ENCODE measurements at places on chromosomes 3 and 15.

DNA sequence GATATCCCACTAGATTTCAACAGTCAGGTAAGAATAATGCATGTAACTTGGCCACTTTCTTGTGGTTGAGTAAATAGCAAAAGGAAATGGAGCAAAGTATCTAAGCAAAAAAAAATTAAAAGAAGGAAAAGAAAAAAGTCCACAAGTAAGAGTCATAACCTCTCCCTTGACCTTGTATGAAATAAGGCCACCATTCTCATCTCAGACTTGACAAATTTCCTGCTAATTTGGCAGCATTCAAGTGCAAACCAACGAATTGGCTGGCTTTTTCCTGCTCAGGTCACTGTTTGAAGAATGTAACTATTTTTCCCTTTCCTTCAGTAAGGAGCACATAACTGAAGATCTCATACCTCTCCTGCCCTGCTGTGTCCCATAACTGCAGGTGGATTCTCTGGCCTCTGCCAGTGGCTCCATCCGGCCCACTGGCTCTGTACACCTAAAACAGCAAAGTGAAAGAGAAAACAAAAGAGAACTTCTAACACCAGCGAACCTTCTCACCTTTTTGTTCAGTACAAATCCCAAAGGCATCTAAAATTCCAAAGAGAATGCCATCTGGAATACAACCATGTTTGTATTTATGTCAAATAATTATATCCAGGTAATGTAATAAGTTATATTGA is 33.4 kb upstream of the RSL24D1 start:
- DNase-seq, result no peak

- DNase-seq, result no peak
Measured at GRCh38 chr3:195131176-195131575, 139.8 kb downstream of the XXYLT1 start.

DNA sequence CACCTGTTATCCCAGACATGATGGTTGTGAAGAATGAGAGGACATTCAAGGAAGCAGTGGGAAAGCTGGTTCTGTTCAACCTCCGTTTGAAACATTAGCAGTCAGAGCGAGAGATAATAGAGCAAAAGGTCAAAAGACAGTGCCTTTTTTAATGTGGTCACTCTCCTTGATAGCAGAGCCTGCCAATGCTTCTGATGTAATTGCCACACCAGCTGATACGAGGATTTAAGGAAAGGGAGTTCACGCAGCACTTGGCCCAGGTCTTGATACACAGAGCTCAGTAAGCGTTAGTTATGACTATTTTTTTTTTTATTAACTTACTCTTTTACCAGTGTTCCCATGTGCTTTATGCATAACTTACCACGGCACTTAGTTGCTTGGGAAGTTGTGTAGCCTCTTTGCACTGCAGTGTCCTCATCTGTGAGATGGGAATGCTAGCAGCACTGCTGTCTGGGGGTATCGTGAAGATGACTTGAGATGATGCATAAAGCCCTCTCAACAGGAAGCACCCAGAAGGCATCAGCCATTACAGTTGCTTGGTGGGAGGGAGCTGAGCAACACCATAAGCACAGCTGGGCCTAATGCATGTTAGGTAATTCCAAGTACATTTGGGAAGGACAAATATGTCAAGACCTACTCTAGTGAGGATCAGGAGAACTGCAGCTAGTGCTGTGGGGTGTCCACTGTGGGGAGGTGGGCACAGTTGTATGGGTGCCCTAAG is 123.3 kb upstream of the RASGRP1 start:
- no peak for DNase-seq

DNA sequence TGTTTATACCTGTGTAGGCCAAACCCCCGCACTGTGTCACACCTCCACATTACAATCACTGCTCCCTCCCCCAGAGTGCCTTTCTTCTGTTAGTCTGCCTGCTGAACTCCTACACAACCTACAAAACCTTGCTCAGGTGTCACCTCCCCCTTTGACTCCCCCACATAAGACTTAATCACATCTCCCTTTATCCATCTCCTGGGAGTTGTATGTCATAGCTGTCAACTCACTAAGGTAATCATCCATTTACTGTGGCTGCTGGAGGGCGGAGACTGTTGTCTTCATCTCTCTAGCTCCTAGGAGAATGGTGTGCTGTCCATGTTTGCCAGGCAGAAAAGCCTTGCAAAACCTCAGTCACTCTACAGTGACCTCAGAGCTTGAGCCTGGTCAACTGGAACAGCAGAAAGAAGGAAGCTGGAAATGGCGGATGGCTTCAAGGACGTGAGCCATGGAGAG is 43.8 kb downstream of the ZNF710 start:
- no peak for DNase-seq

DNA sequence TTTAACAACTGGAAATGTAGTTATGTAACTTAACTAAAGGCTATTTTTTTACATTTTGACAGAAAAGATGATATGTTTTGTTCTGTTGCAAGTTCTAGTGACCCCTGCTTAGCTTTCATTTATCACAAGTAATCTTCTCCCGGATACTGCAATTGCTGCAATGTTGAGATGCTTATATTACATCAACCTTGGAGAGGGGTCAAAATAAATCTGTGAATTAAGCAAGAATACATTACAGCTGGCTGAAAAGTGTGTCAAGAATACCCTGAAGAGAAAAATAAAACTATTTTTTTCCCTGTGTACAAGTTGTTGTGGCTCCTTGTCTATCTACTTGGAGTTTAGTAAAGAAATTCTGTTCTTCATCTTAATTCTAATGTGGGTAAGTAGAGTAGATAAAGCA is 232.1 kb upstream of the GOLIM4 start:
- DNase-seq, result no peak

DNA sequence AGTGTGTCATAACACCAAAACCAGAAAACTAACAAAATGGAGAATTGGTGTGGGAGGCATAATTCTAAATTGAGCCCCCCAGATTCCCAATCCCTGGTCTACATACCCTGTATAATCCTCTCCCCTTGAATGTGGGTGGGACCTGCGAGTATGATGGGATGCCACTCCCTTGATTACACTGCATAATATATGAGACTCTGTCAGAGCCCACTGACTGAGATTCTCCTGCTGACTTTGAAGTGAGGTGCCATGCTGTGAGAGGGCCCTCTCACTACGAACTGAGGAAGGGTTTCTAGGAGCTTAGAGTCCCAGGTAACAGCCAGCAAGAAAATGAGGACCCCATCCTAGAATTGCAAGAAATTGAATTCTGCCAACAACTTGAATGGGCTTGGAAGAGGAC is 49.5 kb downstream of the GPR176 start:
- no peak for DNase-seq

DNA sequence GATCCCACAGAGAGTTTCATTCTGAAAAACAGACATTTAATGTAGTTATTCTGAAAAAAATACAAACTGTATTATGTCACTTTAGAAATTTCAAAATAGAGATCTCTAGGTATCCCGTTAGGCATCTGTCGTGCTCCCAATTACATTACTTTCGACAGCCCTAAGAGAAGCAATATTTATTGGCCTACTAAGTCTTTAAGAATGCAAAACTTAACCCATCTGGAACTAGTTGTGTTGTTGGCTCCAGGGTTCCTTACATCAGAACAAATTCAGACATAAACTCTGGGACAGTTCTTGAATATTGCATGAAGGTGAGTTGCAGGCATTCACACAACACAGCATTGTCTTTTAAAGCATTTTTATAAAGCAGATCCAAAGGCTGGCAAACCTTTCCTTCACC is 498.4 kb downstream of the FHIT start:
- no peak for DNase-seq

- DNase-seq, result no peak
Measured at GRCh38 chr3:151142929-151143328, 57.5 kb downstream of the MED12L start.

DNA sequence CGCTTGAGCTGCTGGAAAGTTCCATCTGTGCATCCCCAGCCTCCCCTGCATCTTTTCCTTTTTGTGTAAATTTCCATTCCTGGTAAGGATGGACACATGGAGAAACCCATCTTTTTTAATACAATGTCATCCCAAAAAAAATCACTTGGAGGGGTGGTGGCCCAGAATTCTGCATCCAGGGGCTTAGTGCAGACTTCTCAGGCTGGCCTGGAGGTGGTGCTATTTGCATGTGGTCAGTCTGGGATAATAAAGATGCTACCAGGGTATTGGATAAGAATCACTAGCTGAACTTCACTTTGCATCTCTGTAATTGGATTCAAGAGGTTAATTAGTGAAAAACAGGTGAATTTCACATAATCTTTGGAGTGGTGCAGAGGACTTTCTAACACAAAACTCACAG is 1.8 kb upstream of the ZSCAN2 start:
- DNase-seq, result peak; percentile 32

DNA sequence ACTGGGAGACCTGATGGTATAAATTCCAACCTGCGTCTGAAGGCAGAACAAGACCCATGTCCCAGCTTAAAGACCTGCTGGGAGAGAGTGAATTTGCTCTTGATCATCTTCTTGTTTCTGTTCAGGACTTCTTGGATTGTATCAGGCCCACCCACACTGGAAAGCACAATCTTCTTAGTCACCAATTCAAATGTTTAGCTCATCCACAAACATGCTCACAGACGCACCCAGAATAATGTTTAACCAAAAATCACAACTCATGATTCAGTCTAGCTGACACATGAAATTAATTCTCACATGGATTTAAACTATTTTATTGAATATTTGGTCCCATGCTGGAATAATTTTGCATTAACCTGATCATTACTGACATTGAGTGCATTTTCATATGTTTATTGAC is 37.8 kb upstream of the GOLGA6L2 start:
- no peak for DNase-seq

GRCh38 chr3:134300520-134300919 is 49.9 kb upstream of the RYK start:
- no peak for DNase-seq

GRCh38 chr3:165522386-165522785 is 314.8 kb downstream of the BCHE start:
- no peak for DNase-seq

- no peak for DNase-seq
Measured at GRCh38 chr3:69590111-69590510, 149.2 kb upstream of the MITF start.
